ENCODE measurements at places on chromosomes 7 and 10.

DNA sequence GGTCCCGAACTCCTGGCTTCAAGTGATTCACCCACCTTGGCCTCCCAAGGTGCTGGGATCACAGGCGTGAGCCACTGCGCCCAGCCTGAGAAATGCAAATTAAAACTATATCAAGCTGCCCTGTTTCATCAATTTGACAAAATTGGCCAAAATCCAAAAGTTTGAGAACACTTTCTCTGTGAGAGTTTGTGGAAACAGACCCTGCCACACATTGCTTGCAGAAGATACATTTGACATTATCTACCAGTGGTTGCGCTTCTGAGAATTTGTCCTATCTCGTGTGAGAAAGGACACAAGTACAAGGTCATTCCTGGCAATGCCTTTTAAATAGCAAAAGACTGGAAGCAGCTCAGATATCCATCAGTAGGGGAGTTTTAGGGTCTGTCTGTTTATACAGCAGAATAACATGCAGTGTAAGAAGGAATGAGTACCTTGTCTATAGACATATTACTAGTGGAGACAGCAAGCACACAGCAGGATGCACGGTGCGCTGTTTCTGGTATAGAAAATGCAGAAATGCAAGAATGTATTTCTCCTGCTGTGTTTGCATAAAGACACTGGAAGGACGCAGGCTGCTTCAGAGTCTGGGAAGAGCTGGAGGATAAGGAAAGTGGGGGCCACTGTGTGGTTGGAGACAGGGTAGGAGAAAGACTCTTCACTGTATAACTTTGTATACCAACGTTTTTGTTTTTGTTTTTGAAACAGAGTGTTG, 4.3 kb downstream of the LHPP start:
- DNase-seq: no peak

DNA sequence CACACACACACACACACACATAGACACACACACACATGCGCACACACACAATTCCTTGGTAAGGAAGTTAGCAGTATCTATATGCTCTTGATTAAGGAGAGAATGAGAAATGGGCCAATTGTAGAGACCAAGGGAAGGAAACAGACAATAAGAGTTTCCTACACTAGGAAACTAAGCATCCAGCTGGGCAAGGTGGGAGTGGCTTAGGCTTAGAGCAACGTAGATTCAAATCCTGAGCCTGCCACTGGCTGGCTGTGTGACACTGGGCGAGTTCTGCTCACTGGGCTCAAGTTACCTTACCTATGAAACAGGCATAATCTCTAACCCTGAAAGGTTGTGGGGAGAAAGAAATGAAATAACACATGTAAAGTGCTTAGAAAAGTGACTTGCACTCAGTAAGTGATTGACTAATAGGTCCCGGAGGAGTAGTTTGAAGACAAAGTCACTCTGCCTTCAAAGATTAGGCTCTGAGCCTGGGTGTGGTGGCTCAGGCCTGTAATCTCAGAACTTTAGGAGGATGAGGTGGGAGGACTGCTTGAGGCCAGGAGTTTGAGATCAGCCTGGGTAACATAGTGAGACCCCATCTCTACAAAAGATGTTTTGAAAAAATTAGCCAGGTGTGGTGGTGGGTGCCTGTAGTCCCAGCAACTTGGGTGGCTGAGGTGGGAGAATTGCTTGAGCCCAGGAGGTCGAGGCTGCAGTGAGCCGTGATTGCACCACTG, 701.4 kb downstream of the PARD3 start:
- DNase-seq: no peak

DNA sequence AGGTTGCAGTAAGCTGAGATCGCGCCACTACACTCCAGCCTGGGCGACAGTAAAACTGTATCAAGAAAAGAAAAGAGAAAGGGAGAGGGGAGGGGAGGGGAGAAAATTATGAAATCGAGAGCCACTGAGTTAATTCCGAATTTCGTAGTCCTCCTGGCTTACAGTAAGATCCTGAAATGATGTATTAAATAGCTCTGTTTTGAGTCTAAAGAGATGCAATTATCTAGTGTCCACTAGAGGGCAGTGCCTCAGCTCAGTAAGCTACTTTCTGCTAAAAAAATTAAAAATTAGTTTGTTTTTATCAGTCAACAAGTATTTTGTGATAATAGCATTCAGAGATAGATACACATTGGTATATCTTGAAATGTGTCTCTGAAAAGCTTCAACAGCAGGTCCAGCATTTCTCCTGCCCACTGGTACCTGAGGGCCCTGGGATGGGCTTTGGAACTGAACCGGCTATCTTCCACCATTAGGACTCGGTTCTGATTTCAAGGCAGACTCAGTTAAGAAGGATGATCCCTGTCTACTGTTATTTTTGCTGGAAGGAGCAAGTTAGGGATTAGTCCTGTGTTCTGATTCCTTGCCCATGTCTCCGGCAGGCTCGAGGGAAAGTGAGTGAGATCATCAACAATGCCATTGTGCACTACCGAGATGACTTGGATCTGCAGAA, 19.5 kb downstream of the TSPAN33 start:
- no peak for DNase-seq

DNA sequence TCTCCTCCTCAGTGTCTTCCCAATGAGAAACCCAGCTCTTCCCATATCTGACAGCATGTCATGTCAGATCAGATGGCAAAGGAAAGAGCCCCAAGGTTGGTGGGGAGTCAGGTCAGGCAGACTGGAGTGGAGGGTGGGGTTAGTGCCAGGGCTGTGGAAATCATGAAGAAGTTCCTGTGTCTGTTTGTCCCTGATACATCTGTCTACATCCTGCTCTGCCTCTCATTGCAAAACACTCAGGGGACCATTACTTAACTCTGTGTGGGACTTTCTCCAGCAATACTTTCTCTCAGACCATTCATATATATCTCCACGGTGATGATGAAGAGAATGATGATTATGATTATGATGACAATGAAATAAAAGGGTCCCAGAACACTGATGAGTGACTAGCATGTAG, 3.3 kb downstream of the PRRT4 start:
- DNase-seq: no peak

- no peak for DNase-seq
Measured at GRCh38 chr7:135246191-135246825, 12.7 kb downstream of the STRA8 start.

- DNase-seq: no peak
Measured at GRCh38 chr10:125105155-125105554, 55.2 kb downstream of the CTBP2 start.

- no peak for DNase-seq
Measured at GRCh38 chr10:66882271-66882670, 43.6 kb upstream of the LRRTM3 start.

DNA sequence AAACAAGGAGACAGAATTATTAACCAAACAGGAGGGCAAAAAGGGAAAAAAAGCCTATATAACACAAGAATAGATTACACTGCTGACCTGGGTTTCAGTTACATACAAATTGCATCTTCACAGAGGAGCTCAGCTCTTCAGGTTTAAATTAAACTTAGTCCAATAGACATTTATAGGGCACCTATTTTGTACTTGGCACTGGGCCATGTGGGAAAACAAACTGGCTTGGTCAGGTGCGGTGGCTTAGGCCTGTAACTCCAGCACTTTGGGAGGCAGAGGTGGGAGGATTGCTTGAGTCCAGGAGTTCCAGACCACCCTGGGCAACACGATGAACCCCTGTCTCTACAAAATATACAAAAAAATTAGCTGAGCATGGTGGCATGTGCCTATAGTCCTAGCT, 62.3 kb upstream of the CCDC6 start:
- DNase-seq: no peak

- DNase-seq: no peak
Measured at GRCh38 chr10:114283535-114284234, 44.6 kb downstream of the VWA2 start.

DNA sequence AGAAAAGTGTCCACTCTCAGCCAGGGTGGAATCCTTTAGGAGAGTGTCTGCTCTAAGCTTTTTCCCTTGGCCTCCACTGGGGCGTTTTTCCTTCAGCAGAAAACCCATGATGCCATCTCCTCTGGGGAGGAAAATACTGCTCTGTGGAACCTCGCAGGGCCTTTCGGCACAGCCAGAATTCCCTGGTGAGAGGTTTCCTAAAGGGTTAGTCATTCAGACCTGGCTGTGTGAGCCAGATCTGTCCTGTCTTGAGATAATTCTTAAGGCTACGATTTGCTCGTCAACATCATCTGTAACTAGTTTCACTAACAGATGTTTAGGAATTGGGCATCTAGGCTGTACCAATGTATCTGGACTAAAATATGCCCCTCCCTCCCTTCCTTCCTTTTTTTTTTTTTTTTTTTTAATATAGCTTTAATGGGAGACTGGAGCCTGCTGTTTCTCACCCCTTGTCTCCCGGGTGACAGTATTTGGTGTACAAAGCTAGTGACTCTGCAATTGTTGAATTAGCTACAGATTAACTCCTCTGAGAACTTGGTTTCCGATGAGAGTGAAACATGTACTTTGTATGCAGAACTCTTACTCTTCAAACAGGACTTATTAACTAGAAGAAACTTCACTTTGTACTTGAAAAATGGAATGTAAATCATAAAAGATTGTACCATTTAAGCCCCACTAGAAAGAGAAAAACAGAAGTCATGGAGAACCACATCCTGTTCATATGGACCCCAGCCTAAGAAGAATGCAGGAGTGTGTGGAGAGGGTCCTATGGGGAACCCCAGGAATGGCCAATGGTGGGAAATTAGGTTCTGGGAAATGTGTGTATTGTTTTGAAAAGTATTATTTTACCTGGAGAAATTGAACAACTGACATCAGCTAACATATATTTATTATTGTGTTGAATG, 230.9 kb downstream of the CAMK1D start:
- DNase-seq: no peak

- DNase-seq: no peak
Measured at GRCh38 chr7:133703547-133703946, 423.6 kb upstream of the LRGUK start.

DNA sequence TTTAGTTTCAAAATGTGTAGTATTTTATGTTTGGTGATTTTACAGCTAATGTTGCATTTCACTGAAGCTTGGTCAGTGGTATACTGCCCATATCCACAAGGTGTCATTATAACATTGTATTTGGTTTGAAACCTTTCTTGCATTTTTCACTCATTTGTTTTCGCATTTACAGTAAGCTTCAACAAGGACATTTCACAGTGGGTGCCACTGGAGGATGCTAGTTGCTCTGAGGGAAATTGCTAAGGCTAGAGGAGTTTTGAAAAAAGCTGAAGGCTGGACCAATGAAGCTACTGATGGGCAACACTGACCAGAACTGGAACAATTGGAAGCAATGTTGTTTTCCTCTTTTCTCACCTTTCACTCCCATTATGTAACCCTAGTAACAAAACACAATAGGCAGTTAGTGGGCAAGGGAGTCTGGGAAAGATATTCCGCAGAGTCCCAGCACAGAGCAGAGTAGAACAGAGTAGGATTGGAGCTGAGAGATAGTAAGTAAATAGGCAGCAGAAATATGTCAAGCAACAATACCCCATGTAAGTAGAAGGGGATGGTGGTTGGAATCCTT, 23.6 kb upstream of the SRI start:
- no peak for DNase-seq

DNA sequence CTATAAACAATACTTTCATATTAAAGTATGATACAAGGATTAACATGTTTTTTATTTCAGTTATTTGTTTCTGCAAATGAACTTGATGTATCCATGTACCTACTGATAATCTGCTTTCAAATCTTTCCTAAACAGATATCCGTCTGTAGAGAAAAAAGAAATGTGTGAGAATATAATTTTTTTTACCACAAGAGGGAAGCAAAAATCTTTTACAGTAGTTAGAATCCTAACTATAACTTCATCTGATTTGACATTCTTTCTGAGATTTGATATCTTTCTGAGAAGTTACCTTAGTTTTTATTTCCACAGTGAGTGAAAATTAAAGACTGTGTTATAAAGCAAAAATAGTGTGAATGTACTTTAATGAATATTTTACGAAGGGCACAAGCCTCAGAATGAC, 203.9 kb upstream of the PCLO start:
- no peak for DNase-seq

- DNase-seq: no peak
Measured at GRCh38 chr7:26419198-26419597, 127.5 kb downstream of the SNX10 start.
